CD14-positive monocyte (primary cell): ENCODE measurements at places on chromosomes 7 and 10. TPM values are rescaled to one million over a fixed set of nuclear protein-coding genes. Genes with fewer than 3 reads are reported as not detected.

Gene ELOVL3
- polyA plus RNA-seq, result 3.2 TPM

Gene CYP3A4
- polyA plus RNA-seq, result not detected

Gene OR6V1
- polyA plus RNA-seq, result not detected

- H3K27ac ChIP-seq, result no peak overlapping the region
- H3K4me3 ChIP-seq, result no peak overlapping the region
- H3K27me3 ChIP-seq, result no peaks in the 10 kb centered on the region
- no peak for DNase-seq
- H3K36me3 ChIP-seq, result peaks cover 6% of the 10 kb centered on the region
Measured at GRCh38 chr7:143455942-143456341, 12.7 kb downstream of the TAS2R60 start.
